ENCODE measurements at places on chromosomes 11 and 22.

DNA sequence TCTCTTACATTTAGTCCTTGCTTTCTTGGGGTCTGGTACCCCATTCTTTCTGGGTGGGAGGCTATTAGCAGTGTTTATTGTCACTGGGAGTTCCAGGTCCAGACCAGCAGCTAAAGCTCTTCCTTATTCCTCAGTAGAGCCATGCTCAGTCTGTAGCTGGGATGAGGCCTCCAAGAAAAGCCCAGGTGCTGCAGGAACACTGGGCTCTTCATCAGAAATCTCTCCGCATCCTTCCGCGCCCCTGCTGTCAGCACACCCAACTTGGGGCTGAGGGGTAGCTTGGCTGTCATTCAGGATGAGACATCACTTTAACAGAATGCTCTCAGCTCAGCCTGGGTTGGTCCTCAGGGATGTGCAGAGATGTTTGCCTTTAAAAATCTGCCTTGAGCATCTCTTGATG, 97.5 kb downstream of the GRAMD1B start:
- no peak for DNase-seq

GRCh38 chr22:47315862-47316419, 553.5 kb downstream of the TBC1D22A start:
- DNase-seq = no peak

DNA sequence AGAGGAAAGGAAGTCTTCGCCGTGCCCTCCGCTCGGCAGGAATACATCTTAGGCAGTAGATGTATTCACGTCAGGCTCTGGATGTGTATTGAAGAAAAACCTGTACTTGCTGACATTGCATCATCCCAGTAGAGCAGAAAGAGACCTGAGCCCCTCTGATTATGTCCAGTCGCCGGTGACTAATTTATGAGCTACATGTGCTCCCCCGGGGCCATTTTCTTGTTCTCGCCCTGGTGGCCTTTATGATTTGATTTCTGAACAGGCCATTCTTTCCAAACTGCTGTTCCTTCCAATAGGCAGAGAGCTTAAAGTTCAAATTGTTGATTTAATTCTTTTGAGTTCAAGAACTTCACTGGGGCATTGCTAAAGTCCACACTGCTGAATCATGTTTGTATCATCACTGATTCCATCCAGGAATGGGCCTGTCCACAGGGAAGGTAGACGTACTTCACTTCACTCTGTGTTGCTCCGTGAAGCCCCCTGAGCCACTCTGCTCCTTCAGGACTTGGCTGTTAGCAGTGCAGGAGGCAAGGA, 137.3 kb upstream of the RASSF10 start:
- DNase-seq = no peak

DNA sequence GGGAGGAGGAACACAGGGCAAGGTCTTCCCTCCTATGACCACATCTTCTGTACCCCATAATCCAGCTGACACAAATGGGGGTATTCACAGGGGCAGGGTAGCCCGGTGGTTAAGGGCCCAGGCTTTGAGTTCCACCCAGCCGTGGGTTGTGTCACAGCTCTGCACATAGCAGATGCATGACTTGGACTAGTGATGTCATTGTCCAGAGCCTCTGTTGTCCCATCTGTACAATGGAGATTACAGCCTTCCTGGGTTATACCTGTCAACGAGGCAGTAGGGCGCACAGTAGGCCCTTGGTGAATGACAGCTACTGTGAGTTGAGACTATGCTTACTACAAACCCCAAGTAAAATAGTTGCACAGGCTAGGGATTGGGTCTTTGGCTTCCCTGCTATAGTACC, 99.3 kb upstream of the CRYBB3 start:
- no peak for DNase-seq

DNA sequence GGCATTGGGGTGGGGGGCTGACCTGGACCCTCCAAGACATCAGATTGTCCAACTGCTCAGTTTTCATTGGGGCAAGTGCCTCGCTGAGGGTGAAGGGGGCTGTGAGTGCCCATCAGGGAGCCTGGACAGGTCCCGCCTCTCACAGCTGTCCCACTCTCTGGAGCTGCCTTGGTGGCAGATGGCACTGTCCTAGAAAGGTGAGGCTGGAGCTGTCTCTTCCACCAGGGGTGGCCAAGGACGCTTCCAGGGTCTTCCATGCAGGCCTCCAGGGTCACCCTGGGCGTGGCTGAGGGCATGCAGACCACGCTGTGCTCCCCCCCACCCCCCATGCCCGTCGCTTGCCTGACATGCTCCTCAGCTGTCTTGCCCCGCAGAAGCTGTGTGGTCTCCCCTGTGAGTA, 53.5 kb upstream of the CCDC188 start:
- DNase-seq = no peak

DNA sequence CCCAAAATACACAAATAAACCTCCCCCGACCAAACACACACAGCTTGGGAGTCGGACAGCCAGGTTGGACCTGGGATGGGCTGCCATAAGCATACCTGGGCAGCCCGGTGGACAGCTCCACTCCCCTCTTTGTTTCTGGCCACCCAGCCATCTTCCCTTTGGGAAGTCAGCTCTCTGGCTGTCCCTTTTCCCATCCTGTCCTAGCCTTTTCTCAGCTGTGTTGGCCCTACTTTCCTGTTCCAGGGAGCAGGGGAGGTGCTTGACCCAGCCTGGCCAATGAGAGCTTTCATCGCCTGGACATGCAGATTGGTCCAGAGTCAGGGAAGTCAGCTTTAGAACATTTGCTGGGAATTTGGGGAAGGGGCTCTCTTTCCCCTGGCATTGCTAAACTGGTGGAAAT, 68.7 kb upstream of the NECTIN1 start:
- no peak for DNase-seq

- DNase-seq = no peak
These were observed 46.3 kb upstream of the ALKBH3 start for GRCh38 chr11:43834286-43834685.

DNA sequence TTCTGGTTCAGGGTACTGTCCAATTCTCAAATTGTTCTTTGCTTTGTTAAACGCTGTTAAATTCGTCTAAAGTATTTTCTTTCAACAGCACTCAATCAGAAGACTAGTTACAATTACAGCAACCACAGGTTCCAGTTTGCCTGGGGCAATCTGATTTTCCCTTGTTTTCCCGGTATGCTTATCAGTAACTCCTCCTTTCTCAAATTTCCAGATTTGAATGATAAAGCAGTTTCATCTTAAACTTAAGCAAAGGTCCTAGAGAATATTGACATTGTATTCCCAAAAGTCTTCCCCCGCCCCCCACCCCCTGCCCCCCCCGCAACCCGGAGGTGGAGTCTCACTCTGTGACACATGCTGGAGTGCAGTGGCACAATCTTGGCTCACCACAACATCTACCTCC, 10.5 kb upstream of the USP28 start:
- no peak for DNase-seq

GRCh38 chr11:45941285-45941684, 18.8 kb downstream of the LARGE2 start:
- DNase-seq = no peak

GRCh38 chr11:65525546-65526480, 930 bp downstream of the SCYL1 start:
- DNase-seq = peak; percentile 68

DNA sequence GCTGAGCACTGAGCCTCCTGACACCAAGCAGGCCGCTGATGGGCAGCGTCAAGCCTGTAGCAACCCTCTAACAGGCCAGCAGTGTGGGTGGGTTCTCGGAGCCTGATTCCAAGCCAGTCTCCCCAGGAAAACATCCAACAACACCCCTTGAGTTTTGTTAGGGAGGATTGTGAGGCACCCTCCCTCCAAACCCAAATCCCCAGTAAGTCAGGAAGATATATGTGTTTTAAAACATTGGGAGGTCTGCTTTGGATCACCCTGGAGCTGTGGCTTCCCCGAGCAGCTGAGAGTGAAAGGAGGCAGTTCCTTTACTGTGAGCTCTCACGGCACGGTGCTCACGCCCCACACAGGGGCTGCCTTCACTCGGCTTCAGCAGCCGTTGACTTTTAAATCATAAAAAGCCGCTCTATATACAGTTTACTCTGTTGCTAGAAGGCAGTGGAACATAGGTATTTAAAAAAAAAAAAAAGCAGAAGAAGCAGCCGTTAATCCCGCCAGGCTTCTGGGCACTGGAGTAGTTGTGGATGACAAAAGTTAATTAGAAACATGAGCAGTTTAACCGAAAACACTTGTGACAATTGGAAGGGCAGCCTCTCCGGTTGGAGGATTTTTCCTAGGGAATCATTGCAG, 218.6 kb downstream of the NAV2 start:
- no peak for DNase-seq

- no peak for DNase-seq
These were observed 32.3 kb downstream of the ADAMTS15 start for GRCh38 chr11:130480711-130481140.

- no peak for DNase-seq
These were observed 21.6 kb downstream of the TMPRSS5 start for GRCh38 chr11:113684496-113684895.

DNA sequence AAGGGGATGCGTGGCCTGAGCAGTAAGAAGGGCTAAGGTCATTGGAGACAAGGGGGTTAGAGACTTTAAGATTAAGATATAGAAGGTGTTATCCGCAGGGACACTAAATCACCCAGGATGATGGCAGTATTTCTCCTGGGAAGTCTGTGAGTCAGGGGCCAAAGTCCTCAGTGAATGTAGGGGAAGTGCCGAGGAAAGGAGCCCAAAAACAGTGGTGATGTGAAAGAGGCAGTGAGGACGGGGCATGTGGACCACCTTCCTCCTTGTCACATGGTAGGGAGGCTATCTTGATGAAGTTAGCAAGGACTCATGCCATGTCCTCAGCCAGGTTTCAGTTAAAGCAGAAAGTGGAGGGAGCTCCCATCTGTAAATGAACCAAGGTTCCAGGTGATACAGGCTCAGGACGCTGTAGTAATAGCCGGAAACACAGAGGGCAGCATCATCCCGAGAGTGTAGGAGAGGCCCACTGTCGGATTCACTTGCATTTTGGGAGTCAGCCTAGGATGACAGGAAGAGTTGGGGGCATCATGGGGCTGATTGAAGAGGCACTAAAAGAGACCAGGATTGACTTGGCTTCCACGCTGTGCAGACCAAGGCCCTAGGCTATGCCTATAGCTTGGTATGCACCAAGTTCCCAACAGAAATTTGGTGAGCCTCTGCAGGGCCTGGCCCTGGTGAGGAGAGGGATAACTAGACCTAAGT, 33.5 kb downstream of the WEE1 start:
- DNase-seq = no peak

DNA sequence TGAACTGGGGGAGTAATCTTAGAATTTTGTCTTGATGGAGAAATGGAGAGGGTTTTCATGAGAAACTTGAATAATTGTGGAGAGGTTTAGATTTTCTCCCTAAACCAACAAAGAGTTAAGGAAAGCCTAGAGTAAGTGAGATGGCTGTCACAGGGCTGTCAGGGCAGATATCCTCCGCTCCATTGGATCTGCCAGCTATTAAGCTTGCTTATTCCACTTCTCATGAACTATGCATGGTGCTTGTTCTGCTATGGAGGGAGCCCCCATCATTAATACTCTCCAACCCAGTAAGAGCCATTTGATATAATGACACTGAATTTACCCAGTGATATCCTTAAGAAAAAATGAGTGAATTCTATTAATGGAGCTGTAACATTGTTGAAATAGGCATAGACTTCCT, 342.8 kb upstream of the MTNR1B start:
- DNase-seq = no peak

- DNase-seq = peak; percentile 97
These were observed at the start of gene SERGEF for GRCh38 chr11:18012906-18013781. TSS of gene SERGEF (minus strand) at chr11:18013047. CDS start at chr11:18013010, 37 bp downstream.

DNA sequence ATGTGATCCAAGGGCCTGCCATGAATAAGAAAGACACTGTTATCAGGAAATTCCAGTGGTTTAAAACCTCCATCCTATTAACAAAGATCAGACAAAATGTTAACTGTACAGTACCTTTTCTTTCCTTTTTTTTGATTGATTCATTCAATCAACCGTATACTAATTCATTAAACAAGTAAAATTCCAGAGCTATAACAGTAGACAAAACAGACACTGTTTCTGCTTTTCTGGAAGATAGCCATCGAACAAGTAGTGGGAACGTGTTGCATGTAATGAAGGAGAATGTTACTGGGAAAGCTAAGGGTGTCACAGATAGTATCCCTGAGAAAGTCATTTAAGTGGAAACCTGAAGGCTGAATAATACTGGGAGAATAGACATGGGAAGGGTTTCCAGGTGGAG, 73.7 kb upstream of the ALKBH3 start:
- DNase-seq = no peak

DNA sequence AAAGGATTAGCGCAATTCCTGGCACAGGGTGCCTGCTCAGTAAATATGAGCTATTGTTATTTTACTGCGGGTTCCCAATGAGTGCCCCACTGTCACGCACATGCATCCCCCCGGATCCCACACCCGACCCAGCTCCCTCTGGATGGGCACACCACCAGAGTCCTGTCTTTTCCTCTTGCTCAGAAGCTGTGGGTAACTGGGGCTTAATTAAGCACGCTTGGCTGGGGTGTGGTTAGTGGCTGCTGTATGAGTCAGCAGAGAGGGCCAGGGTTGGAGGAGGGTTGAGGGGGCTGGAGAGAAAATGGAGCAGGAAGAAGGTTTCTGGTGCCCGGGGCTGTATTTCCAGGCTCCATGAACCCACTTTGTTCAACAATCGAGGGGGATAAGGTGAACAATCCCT, 30.3 kb upstream of the NECTIN1 start:
- no peak for DNase-seq

- DNase-seq = no peak
These were observed 77.8 kb upstream of the DDI1 start for GRCh38 chr11:103958475-103959215.

DNA sequence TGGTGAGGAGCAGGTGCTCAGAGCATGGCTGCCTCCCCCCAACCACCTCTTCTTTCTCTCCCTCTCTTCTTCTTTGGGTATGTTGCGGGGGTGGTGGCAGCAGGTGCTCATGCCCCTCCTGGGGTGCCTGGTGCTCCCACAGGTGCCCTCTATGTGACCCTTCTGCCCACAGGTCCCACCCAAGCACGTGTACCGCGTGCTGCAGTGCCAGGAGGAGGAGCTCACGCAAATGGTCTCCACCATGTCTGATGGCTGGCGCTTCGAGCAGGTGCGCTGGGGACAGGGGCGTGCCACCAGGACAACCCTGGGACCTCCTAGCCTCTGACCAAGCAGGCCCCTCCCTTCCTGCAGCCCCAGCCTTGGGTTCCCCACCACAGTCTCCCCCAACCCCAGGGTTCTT, 5.7 kb downstream of the KCTD17 start:
- DNase-seq = no peak

DNA sequence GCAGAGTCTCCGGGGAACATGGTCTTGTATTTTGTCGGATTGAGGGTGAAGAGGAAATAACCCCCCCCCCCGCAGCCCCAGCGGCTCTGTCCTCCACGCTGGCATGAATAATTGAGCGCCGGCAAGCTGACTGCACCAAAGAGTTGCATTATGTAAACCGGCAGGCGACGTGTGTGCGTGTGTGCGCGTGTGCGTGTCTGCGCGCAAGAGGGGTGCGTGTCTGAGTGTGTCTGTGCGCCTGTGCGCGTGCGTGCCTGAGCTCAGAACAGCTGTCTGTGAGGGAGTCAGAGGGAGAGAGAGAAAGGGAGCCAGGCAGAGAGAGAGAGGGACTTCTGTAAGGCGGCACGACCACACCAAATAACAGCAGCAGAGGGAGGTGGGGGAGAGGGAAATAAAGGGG, 94.4 kb downstream of the SCN3B start:
- peak; percentile 66 for DNase-seq

All from left lung (tissue), 14 donors.